ENCODE measurements at places on chromosomes 4 and X.

DNA sequence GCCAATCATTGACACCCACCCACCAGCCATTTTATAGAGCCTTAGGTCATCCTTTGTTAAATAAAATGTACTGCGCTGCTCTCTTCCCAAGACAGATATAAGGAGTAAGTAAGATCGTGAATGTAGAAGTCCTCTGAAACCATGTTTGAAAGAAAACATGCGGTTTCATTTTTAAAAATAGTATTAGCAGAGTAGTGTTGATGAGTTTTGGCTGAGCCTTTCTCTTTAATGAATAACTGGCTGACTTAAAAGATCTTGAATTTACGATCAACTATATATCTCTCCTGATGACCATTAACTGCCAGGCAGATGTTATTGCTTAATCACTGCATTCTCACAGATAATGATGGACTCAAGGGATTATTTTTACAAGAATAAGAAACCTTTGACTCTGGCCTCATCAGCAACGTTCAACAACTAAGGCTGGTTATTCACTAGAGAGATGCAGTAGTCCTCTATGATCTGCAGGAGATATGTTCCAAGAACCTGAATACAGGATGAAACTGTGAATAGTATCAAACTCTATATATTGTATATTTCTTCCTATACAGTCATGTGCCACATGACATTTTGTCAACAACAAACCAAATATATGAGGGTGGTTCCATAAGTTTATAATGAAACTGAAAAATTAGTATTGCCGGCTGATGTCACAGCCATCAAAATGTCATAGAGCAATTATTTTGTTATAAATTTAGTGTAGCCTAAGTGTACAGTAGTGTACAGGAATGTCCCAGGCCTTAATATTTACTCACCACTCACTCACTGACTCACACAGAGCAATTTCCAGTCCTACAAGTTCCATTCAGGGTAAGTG, 80.8 kb downstream of the FAM13A start:
- DNase-seq = no peak

GRCh38 chrX:105645667-105646357, 176.5 kb upstream of the NRK start:
- DNase-seq = no peak

- no peak for DNase-seq
These were observed 49.2 kb downstream of the WDFY3 start for GRCh38 chr4:84917086-84917821.

DNA sequence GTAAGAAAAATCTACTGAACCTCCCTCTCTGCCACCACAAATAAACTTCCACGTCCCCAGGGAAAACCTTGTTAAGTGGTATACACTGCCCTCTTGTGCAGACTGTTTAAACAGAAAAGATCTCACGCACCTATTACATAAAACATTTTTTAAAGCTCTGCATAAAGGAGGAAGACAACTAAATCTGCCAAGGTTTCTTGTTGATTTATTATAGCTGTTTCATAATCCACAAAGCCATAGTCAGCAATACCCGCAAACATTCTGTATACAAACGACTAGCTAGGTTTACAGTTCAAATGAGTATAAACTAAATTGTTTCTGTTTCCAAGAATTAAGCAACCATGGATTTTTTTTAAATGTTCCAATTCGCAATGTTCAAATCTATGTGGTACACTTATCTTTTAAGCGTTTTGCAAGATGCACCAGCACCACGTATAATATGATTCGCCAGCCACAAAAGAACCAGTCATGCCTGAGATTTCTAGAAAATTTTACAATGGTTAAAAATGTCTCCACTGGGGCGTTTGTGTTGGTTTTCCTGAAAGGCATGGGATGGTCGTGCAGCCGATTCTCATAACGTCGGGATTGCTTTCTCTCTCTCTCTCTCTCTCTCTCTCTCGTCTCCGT, 164.6 kb downstream of the PRKX start:
- DNase-seq = no peak

GRCh38 chrX:13046141-13046855, 1.9 kb upstream of the FAM9C start:
- no peak for DNase-seq
